ENCODE measurements at places on chromosomes 16 and 17.

DNA sequence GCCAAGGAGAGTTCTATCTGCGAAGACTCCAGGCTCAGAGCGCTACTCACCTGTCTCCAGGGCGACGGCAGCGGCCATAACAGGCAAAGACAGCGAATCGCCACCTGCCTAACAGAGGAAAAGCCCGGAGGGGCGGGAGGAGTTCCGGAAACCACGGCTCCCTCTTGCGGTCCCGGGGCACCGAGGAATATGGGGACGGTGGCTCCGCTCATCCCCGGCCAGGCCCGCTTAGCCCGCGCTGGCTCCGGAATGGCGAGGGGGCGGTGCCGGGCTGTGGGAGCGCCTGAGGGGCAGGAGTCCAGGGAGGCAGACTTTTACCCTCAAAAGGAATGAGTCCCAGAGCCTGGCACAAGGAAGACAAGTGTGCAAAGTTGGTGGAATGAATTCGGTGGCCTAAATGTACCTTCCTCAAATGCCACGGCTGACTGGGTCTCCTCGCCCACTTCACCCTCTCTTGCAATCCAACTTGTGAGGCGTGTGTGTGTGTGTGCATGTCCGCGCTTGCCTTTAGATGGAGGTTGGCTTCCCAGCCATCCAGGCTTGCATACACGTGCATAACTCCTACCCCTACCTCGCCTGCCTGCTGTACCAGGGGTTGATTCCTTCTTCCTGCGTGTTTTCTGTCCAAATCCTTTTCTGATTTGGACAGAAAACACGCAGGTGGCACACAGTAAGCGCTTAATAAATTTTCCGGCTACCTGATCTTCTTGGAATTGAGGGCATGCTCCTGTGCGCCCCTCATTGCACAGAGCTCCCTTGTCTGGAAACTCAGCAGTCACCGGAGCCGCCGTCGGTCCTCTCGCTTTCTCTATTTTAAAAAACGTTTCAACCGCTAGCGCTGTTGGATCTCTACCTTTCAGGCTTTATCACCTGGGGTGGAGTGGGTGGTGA lies 3.5 kb downstream of the C17orf100 start:
- DNase-seq: no peak

DNA sequence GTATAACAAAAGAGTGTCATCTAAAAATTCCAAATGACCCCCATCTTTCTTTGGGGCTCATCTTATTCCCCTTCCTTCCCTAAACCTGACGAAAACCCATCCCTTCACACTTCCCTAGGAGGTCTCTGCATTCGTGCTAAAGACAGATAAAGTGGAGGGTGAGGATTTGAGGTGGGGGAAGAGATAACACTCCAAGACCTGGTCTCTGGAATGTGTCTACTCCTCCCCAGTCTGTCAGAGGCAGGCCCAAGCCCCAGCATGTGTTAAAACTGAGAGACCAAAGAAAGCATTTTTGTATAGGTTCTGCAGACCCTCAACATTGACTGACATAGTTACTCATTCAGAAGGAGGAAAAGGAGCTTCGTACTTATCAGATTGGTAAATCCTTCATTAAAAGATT lies 11.0 kb upstream of the LHX1 start:
- DNase-seq: no peak

DNA sequence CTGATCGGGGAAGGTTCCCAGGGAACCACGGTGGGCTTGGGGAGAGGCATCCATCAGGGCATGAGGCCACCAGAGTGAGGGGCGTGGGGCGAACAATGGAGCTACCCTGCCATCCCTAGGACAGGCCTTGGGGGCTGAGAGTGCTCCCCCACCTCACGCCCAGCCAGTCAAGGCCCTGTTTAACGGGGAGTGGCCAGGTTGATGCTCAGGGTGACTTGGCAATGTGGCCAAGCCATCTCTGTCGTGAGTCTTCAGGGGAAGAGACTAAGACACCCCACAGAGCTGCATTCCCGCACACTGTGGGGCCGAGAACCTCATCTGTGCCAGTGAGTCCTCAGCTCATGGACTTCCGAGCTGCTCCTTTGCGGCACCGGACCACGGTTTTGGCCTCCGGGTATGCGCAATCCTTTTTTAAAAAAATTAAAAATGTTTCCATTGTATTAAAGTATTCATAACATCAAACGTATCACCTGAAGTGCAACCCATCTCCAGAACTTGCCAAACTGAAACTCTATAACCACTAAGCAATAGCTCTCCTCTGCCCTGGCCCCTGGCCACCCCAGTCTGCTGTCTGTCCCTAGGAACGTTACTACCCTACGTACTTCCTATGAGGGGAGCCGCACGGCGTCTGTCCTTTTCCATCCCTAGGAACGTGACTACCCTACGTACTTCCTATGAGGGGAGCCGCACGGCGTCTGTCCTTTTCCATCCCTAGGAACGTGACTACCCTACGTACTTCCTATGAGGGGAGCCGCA lies 71.8 kb upstream of the DOC2B start:
- DNase-seq: no peak

DNA sequence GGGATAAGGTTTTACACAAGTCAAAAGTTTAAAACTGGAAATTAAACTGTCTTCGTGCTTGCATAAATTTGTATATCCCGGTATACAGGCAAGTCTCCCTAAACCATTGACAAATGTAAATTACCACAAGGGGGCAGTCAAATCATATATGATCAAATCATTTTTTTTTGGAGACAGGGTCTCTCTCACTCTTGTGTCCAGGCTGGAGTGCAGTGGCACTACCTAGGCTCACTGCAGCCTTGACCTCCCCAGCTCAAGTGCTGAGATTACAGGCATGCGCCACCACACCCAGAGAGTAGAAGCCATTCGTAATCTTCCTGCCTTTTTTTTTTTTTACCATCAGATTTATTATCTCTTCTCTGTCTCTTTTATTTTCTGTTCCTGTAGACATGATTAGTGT lies 18.5 kb downstream of the TOP2A start:
- DNase-seq: peak; percentile 65

DNA sequence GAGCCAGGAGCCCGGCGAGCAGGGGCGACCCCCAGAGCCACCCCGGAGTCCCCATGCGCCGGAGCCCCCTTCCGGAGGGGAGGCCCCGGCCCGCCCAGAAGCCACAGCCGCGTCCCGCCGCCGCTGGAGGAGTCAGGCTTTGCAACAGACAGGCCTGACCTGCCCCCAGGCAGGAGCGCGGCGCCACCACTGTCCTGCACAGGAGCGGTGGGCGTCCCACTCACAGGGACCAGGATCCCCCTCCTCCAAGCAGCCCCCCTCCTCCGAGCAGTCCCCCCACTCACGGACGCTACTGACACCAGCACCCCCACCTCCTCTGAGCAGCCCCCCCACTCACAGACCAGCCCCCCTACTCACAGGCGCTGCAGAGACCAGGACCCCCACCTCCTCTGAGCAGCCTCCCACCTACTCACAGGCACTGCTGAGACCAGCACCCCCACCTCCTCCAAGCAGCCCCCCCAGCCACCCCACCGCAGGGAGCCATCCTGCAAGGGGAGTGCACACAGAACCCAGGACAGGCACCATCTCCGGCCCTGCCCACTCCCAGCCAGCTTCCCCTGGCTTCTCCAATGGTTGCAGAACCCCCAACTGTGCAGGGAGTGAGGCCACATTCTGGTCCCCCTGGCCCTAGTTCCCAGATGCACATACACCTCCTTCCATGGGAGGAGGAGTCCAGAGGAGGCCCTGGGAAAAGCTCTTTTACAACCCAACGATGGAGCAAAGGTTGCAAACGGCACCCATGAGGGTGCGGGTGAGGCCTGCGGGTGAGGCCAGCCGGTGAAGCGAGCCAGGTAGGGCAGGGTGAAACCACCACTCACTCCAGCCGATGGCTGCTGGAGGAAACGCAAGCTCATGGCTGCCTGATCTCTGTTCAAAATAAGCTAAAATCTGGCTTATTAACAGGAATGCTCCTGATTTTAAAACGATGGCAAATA lies 69.9 kb downstream of the ABR start:
- DNase-seq: no peak

DNA sequence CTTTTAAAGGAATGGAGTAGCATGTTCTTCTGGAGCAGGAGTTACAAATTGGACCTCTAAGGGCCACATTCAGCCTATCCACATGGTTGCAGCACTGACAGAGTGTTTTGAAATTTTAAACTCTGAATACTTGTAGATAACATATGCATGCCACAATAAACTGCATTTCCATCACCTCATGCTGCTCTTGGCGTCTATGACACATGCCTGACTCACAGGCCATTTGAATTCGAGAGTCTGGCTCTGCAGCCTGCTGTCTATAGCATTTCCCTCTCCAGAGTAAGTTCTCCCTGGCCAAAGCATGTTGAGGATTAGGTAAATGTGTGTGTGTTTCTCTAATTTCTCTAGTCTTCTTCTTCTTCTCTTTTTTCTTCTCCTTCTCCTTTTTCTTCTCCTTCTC lies 28.7 kb upstream of the MYOCD start:
- DNase-seq: no peak

- peak; percentile 96 for DNase-seq
Observed at GRCh38 chr16:3027983-3028715, 4.3 kb downstream of the THOC6 start.

DNA sequence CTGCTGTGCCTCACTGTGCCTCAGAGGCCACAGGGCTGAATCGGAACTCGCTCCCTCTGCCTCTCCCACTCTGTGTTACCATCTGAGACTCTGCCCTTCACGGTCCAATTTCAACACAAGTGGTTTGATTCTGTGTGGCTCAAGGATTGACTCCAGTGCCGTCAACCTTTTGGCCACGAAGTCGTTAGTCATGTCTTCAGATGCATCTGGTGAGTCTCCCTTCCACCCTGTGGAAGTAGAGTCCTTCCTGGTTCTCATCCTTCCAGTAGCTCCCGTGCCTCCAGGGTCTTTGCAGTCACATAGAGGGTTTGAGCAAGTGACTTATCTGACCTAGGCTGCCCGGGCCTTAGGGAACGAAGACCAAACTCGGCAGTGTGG lies 51.2 kb downstream of the PGS1 start:
- peak; percentile 54 for DNase-seq
